NCI-H510A (cell line): ENCODE measurements at places on chromosomes 11 and 22.
A peak's percentile ranks its signal among the peaks of the same experiment; 100 is the strongest.

GRCh38 chr22:20243537-20244249 is 24.4 kb downstream of the RTN4R start:
- DNase-seq: peak; percentile 70

DNA sequence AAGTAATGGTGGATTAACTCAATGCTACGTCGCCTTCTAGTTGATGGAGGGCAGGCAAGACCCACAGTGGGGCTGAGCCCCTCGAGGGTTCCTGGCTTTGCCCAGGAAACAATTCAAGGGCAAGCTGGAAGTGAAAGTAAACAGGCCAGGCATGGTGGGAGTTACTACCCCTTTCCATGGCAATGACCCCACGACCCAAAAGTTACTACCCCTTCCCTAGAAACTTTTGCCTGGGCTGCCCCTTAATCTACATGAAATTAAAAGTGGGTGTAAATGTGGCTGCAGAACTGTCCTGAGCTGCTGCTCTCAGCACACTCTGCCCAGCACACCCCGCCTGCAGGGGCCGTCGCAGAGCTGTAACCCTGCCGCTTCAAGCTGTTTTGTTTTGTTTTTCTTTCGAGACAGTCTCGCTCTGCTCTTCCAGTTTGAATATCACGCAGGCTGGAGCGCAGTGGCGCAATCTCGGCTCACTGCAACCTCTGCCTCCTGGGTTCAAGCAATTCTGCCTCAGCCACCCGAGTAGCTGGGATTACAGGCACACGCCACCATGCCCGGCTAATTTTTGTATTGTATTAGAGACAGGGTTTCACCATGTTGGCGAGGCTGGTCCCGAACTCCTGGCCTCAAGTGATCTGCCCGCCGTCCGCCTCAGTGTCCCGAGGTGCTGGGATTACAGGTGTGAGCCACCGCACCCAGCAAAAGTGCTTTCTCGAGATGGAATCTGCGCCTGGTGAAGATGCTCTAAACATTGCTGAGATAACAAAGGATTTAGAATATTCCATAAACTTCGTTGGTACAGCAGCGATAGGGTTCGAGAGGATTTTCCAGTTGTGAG is 5.9 kb upstream of the RNH1 start:
- DNase-seq: no peak

GRCh38 chr11:43574949-43575912 is 105.3 kb upstream of the HSD17B12 start:
- DNase-seq: no peak

DNA sequence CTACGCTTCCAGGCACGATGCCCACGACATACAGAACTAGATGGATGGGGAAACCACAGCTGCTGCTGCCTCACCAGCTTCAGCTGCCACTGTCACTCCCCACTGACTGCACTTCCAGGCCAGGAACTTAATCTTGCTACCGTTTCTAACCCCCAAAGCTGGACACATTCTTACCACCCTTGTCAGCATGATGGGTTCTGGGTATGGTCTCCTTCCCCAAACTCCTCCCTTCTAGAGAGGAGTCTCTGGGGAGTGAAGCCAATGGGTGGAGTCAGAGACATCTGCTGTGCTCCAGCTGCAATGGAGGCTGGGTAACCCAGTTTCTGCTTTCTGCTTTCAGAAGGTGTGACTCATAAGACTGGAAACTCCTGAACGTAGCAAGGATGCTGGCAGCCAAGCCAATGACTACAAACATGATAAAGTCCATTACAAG is 87.0 kb upstream of the THY1 start:
- no peak for DNase-seq

GRCh38 chr11:73121692-73122091 is 20.4 kb downstream of the FCHSD2 start:
- no peak for DNase-seq

DNA sequence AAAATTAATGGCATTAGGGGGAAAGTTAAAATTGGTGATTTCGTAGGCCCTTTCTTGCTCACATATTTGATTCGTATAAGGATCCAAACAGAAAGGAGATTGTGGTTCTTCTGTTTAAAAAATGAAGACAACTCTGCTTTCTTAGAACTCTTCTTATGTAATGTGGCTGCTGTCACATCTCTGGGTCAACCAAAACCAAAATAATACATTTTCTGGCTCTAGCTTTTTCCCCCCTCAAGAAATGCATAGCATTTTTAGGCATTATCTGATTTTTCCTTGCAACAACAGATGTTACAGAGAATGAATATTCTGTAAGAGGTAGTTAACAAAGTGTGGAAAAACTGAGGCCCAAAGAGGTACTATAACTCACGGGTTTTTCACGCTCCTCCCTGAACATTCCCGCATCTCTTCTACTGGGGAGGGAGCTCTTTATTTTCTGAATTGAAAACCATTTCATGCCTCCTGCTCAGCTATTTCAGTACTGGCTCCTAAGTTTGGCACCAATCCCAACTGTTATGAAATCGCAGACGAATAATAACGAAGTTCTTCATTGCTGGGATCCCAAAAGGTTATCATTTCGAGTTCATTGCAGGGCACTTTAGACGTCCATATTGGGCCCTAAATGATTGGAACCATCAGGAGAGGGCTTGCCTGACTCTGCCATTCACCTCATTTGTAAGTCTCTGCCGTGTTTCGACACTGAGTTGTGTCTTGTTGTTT is 17.1 kb downstream of the GRAP2 start:
- DNase-seq: no peak

DNA sequence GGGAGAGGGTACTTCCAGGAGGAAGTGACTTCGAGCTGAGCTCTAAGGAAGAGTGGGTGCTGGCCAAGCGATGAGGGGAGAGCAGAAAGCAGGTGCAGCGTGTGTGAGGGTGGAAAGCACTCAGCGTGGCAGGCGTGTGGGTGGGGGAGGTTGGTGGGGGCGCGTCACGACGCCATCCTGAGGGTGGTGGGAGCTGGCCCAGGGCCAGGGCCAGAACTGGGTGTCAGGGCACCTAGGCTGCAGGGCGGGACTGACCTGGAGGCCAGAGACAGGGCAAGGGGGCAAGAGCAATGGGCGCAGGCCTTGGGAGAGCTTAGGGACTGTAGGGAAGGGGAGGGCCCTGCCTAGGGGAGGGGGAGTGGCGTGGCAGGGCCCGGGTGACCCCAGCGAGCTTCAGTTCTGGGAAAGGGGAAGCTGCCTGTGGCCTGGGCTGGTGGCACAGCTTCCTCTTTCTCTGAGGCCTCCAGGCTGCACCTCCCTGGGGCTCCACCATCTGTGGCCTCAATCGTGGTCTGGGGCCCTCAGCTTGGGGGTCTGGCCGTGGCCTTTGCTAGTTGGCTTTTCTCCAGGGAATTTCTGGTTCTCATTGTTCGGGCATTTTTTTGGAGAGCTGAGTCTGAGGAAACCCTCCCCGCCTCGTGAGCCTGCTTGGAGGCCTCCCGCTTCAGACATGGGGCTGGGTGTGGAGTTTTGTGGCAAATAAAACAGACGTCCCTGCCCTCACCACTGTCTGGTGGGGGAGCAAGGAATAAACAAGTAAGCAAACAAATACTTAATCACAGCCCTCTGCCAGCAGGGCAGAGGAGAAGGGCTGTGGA is 8.9 kb downstream of the RELT start:
- peak; percentile 15 for DNase-seq

DNA sequence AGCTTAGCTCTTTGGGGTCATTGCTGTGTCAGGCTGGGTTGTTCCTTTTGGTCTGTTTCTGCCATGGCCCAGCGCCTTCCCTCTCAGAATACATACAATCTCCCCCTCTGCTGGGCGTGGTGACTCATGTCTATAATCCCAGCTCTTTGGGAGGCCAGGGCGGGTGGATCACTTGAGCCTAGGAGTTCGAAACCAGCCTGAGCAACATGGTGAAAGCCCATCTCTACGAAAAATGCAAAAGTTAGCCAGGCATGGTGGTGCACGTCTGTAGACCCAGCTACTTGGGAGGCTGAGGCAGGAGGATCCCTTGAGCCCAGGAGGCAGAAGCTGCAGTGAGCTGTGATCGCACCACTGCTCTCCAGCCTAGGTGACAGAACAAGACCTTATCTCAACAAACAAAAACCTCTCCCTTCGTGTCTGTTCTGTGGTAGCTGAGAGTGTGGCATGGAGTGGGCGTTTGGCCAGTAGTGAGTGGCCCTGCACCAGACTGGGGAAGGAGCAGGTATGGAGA is 46.7 kb upstream of the RAB1B start:
- no peak for DNase-seq

DNA sequence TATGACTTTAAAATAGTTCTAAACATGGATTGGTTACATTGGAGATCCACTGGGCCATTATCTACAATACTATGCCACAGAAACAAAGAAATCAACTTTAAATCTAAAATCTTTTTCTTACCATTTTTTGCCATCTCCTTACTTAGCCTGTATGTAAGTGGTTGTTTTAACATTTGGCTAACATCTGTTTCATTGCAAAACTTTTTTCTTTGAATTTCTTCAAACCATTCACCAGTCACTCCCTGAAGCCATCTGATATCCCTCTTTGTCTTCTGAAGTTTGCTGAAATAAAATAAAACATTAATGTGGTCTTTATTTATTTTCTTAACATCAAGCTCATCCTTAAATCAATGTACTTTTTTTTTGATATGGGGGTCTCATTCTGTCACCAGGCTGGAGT is 43.3 kb upstream of the POGLUT3 start:
- DNase-seq: no peak

DNA sequence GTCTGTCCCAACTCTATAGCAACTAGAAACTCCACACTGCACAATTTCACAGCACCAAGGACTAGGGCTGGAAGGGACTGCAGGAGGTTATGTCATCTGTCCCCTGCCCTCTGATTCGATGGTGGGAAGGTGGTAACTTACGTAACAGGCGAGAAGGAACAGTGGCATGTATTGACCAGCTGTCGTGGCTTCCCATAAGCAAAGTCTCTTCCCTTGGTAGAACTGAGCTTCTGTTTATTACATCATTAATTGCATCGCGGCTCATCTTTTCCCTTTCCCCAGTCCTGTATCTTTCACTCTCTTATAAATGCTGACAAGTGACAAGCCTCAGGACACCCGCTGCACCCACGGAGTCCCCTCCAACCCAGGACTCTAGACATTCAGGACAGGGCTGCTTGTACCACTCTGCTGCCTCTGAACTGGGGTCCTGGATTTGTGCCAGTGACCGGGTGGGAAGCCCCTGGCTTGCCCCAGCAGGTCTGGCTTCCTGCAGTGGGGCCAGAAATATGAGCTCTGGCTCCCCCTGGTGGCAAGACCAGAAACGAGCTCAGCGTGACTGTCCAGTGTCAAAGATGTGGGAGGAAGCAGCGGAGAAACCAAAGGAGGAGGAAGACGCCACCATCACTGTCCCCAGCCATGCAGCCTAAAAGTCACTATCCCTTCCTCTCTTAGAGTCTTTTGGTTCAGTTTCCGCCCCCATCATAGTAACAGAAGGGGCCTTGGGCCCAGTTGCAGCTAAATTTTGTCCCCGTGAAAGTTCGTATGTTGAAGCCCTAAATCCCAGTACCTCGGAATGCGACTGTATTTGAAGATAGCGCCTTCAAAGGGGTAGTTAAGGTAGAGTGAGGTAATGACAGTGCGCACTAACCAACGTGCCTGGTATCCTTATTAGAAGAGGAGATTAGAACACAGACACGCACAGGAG is 84.5 kb downstream of the ISX start:
- DNase-seq: no peak

DNA sequence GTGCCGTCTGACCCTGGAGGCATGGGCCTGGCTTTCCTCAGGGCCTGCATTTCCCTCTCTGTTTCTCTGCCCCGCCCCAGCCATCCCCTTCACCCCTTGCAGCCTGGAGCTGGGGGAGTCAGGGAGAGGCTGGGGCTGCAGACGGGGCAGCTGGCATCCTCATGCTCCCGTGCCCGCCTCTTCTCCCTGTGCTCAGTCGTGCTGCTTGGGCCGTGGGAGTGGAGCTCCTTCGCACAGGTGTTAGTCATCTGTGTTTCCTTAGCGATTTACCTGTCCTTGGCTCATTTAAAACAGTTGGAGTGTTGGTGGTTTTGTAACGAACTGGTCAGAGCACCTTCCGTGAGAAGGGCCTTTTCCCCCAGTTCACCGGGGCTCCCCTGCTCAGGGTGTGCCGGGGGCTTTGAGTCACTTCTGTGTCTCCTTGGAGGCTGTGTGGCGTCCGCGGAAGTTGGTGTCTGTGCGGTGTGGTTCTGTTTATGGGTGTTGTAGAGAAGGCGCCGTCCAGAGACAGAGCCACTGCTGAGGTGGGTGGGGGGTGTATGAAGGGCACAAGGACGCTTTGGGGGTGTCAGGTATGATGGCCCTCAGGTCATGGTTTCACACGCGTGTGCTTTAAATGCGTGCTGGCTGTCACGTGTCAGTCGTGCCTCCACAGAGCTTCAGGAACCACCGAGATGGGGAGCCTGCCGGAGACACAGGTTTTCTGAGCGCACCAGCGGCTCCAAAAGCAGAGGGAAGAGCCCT is 19.5 kb downstream of the BRSK2 start:
- DNase-seq: no peak

GRCh38 chr22:25334162-25334490 is 114.7 kb downstream of the CRYBB2 start:
- no peak for DNase-seq

DNA sequence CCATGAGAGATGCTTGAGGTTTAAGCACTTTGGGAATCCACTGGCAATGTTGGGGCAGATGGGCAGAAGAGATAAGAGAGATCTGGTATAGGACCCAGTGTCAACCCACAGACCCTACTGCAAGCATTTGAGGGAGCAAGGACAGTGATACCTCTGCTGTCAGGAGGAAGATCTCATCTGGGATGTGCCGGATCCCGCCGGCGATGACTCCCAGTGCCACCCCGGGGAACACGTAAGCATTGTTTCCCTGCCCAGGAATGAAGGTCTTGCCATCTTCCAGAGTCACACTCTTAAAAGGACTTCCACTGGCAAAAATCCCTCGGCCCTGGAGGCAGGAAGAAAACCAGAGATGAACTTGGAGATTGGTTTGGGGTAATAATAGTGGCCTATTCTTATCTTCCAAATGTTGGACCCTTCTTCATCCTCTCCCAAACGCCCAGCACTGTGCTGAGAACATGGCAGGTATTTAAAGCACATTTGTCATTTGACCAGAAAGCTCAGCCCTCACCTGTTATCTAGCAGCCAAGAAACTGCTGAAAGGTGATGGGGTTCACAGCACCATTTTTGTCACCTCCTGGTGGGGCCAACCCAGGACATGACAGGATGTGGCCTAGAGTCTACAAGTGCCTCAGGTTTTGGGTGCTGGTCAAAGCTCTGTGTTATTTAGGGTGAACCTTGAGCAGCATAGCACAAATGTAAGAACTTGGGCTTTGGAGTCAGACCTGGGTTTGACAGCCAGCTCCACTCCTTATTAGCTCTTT is 71.7 kb downstream of the CCDC81 start:
- DNase-seq: no peak

DNA sequence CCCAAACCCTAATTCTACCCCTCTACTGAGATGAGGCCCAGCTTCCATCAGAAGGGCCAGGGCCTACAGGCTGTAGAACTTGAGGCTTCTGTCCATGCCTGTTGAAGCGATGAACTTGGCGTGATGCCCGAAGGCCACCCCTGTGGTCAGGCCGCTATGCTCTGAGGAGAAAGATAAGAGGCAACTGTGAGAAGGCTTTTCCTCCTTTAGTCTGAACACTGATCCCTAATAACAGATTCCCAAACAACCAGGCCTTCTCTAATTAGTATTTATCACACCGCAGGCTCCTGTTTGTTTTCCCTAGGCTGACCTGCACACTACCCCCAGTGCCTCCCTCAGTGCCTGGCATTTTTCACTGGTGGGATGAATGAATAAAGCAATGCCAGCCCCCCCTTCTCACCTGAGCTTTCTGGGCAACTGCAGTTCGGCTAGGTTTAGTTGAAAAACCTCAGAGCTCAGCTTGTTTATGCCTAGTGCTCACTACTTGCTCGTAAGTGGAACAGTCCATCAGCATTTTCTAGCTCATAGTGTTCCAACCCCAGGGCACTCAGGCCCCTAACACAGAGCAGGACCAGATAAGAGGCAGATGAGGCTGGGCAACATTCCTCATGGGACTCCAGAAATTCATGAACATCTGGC is 15.2 kb downstream of the PRPF19 start:
- no peak for DNase-seq

- DNase-seq: peak; percentile 35
Observed at GRCh38 chr22:41976961-41977566, 7.8 kb downstream of the SEPTIN3 start.
